ENCODE measurements at places on chromosomes 4 and X.

- DNase-seq: no peak
These were observed 298.1 kb upstream of the PITX2 start for GRCh38 chr4:110920990-110921389.

DNA sequence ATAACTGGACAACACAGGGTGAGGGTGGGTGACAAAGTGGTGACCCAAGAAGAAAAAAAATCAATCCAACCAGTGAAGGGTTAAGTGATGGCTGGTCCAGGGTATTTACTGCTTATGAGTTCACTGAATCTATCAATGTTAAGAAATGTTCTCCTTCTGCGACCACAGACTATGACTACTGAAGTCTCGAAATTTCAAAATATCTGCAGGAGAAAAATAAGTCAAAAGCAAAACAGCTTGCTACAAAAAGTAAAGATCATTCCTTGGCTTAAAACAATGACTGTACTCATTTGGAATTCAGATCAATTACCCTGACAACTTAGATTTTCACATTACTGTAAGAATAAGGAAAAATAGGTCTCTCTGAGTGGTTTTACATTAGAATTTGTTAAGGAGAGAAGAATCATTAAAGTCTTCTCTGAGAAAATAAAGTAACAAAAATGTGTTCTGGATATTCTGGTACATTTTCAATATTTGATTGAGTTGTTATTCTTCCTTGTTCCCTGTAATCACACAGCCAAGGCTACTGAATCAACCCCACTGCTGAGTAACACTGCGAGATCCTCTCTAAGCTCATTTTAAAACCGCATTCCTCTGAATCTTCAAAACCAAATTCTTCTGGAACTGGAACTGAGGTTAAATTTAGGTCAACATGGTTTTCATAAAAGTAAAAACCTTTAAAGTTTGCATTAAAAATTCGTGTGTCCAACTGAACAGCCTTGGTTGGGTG lies 22.7 kb downstream of the SMPX start:
- no peak for DNase-seq

- no peak for DNase-seq
These were observed 467.9 kb downstream of the INPP4B start for GRCh38 chr4:142378179-142378578.

DNA sequence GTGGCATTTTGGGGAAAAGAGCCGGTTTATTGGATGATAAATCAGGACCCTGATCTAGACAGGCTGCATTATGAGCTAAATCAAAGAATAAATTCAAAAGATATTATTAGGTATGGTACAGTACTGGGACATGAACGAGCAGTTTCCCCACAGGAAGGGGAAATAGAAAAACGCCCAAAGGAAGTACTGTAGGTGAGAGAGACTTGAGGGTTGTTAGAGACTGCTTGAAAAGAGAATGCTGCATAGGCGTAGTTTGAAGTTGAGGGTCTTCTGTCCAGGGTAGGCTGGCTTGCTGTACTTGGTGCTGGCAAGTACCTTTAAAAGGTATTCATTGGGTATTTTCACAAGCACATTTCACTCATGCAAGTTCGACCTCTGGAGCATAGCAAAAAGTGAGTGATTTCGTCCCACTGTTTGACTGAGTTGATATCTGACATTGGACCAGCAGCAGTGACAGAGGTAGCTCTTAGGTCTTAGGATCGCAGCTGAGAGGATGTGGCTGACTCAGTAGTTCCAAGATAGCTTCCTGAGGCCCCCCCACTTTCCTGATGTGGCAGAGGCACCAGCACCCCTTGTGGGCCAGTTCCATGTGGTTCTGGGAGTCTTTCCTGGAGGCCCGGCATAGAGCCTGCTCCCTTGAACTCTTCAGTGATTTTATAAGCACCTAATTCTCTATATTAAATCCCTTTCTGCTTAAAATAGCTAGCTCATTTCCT lies 64.3 kb downstream of the TMEM131L start:
- DNase-seq: no peak
